B cell (primary cell): ENCODE measurements at places on chromosomes 16 and 17. TPM values are rescaled to one million over a fixed set of nuclear protein-coding genes. Genes with fewer than 3 reads are reported as not detected.

FAM83G gene
- 14.3 and 14.6 TPM in 2 replicates for total RNA-seq

DNA sequence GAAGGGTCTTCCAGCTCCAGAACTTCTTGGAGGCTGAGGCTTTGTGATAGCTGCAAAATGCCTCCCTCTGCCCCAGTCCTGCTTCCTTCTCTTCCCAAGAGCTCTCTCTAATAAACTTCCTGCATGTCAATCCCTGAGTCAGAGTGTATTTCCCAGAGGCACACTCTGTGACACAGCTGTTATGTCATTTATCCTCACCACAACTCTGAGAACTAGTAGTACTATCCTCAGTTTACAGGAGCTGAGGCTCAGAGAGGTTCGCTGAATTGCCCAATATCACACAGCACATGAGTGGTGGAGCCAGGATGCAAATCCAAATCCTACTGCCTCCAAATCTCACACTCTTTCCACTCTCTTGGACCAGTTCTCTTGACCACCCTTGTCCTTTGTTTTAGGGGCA lies 20.0 kb downstream of the UNC45B start:
- no peak for DNase-seq

DNA sequence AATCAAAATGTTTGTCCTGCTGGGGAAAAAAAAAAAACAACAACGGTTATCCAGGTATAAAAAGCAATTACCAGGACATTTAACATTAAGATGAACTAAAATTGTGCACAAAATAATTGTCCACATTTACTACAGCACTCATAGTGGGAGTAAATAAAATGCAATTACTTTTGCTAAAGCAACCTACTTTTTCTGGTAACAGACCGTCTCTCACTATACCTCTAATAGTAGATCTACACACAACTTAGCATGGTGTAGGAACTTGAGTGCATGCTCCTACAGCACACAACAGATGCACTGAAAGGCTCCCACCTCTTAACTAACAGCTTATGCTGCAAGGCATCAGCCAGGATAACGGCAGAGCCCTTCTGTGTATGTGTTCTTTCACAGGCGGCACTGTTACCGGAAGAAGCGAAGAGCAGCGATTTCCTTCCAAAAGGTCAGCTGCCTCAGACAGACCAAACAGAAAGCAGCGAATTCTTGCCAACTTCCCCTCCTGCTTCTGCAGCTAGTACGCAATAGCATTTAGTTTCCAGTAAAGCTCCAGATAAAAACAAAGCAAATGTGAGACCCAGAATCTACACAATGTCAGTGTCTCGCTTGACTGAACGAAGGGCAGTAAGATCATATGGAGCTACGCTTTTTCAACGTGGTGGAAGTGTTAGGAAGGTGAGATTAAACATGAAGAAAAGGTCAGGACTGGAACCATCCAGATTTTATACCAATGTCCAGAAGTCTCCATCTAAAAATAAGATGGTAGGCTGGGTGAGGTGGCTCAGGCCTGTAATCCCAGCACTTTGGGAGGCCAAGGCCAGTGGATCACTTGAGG lies 27.6 kb downstream of the STAT5B start:
- peak; percentile 87 for DNase-seq

DNA sequence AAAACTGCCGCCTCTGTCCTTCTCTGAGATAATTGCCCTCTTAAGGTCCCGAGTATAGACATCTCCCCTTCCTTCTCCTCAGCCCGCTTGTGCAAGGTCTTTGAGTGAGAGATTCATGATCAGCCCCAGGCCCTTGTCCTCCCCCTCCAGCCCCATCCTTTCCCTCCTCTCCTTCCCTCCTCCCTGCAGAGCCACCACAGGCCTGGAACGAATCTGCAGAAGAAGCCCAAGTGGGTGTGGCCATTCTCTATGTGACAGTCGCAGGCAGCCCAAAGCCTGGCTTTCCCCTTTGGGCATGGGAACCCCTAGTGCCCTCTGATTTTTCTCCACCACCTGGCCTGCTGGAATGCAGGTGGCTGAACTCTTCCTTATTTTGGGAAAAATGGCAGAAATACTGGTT lies 7.2 kb upstream of the NDRG4 start:
- no peak for DNase-seq

- no peak for DNase-seq
Observed at GRCh38 chr16:70689035-70689969, 3.4 kb upstream of the MTSS2 start.

- DNase-seq = no peak
Observed at GRCh38 chr16:6492742-6493141, 839.9 kb upstream of the RBFOX1 start.
